NCI-H2171 (cell line): ENCODE measurements at places on chromosomes 6 and 20.

- no peak for DNase-seq
Observed at GRCh38 chr20:23302801-23303200, 47.8 kb upstream of the NXT1 start.

GRCh38 chr20:38902601-38903000, 23.6 kb upstream of the FAM83D start:
- no peak for DNase-seq

- no peak for DNase-seq
Observed at GRCh38 chr20:7893014-7893730, 47.1 kb downstream of the HAO1 start.

- DNase-seq = peak; percentile 78
Observed at GRCh38 chr6:166936079-166936787, 20.1 kb downstream of the RNASET2 start.

GRCh38 chr6:125252891-125253290, 48.9 kb downstream of the HDDC2 start:
- no peak for DNase-seq

- DNase-seq = peak; percentile 44
Observed at GRCh38 chr20:34834459-34834893, 9.0 kb upstream of the NCOA6 start.

DNA sequence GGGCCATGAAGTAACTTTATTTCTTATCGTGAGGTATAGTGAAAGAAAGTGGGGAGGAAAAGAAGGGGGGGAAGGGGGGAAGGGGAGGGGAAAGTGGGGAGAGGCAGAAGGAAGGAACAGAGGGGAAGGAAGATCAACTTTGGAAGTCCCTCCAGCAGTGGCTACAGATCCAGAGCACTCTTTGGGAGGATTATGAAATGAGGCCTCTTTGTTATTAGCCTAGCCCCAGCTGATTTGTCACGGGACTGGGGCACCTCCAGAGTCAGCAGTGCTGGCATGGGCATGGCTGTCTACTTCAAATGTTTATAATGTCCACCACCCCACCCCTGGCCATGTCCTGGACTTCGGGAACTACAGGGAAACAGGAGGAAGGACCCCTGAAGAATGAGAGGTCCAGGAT, 7.6 kb downstream of the MOCS1 start:
- no peak for DNase-seq

- no peak for DNase-seq
Observed at GRCh38 chr20:1299522-1299921, 29.4 kb downstream of the SDCBP2 start.

DNA sequence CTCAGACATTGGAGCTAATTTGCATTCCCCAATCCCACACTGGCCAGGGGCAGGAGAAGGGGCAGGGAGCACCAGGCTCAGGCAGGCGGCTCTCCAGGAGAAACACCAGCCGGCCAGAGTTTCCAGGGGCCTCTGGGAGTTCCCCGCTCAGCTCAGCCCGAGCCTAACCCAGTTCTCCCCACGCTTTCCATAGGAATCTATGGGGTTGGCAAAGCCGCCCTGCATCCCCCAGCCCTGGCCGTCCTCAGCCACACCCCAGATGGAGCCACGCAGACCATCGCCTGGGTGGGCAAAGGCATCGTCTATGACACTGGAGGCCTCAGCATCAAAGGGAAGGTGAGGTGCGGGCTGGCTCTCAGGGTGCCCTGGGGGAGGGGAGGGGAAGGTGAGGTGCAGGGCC, 8.2 kb downstream of the NPEPL1 start:
- no peak for DNase-seq

- DNase-seq = no peak
Observed at GRCh38 chr6:142846883-142847287, 98.1 kb downstream of the HIVEP2 start.

DNA sequence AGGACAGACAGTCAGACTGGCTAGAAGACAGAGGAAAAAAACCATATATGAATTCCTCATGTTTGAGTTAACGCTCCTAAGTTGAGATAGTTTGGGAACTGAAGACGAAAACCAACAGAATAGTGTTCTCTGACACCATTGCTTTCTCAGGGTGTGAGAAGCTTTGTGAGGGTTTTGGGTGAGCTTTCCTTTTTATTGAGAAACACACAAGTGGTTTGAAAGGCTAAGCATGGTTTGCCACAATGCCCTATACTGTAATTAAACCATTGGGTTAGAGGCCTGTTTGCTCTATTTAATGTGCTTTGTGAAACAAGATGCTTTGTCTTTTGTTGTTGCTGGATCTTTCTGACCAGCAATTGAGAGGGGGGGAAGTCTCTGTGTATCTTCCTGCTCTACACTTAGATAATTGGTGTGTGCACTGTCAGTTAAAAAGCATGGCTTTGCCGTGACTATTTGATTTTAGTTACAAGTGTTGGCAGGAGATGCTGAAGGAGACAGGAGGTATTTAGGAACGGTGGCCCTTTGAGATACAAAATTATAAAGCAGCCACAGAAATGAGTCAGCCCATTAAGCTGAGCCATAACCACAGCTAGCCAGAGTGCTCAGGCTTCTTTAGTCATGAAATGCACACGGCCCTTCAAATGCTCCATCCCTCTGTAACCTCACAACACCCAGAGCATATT, 273.0 kb upstream of the PREP start:
- no peak for DNase-seq

DNA sequence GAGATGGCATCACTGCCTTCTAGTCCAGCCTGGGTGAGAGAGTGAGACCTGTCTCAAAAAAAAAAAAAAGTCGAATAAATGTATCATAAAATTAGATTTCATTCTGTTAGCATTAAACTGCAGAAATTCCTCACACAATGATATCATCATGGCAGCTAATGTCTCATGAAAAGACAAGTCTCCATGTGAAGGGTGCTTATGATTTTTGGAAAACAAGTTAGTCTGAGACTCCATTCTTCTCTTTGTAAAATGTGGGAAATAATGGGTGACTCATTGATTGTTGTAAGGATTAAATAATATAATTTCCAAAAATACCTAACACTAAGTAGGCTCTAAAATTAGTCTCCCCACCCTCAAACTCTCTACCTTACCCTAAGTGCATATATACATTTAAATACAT, 49.6 kb upstream of the CDYL start:
- DNase-seq = no peak

DNA sequence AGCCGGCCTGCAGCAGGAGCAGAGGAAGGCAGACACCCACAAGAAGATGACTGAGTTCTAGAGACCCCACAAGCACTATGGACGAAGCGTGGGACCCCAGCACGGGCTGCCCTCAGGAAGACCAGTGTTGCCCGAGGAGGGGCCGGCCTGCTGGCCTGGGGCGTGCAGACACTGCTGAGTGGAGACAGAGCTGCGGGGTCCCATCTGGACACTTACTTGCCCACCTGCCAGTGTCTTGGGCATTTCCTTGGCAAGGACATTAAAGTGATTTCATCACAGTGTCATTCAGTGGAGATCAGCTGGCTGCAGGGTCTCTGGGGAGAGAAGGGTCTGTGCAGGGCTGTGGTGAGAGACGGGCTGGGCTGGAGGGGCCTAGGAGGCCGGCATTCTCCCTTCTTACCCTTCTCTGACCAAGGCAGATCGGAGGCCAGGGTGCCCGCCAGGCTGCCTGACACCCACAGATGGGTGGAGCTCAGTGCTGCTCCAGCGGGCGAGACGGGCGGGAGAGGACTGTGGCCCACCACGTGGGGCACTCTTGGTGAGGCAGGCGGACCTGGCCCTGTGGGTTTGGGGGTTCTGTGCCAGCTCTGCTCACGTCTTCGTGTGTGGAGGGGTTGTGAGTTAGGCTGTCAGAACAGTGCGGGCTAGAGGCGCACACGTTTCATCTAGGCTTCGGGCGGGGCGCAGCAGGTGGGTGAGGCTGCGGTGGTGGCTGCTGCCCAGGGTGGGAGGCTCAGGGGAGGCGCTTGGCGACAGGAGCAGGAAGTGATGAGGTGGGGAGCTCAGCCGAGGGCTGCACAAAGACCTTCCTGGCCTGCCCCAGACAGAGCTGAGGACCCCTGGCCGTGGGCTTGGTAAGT, at the start of gene LIME1:
TSS of gene LIME1 (plus strand) at position 806 of the 860 bp plus-strand sequence. CDS start 886 bp downstream, outside the sequence.
- DNase-seq = no peak

GRCh38 chr6:135149376-135149775, 31.7 kb upstream of the MYB start:
- DNase-seq = no peak

- no peak for DNase-seq
Observed at GRCh38 chr20:4546786-4547185, 174.9 kb upstream of the PRND start.

- DNase-seq = no peak
Observed at GRCh38 chr6:56628105-56628504, 14.6 kb downstream of the DST start.

- no peak for DNase-seq
Observed at GRCh38 chr6:24219670-24220069, 93.7 kb downstream of the NRSN1 start.

GRCh38 chr20:41011551-41012067, 17.0 kb upstream of the TOP1 start:
- DNase-seq = no peak
